ENCODE measurements at places on chromosomes 2 and 18.

GRCh38 chr2:20664071-20664390, 2.9 kb upstream of the GDF7 start:
- no peak for DNase-seq

DNA sequence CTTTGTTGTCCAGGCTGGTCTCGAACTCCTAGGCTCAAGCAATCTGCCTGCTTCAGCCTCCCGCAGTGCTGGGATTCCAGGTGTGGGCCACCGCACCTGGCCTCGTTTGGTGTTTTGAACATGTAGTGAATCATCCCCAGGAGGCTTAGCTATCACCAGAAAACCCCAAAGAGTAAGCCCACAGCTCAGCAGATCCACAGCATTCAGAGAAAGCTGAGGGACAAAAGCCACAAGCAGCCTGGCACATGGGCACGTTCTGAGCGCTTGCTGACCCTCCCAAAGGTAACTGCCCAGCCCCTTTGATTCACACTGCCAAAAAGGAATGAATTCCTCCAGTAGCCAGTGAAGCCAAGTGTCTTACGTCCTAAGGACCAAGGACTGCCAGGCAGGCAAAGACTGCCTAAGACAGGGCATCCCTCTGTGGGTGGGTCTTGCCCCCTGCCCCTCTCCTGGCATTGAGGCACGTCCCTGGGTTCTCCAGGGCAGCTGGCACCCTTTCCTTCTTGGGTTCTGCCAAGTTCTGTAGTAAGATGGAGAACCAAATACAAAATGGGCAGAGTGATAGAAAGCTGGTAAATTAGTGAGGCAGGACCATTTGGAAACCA, 31.7 kb downstream of the MBP start:
- DNase-seq, result no peak

- no peak for DNase-seq
Measured at GRCh38 chr18:9910661-9911060, 3.2 kb upstream of the VAPA start.

DNA sequence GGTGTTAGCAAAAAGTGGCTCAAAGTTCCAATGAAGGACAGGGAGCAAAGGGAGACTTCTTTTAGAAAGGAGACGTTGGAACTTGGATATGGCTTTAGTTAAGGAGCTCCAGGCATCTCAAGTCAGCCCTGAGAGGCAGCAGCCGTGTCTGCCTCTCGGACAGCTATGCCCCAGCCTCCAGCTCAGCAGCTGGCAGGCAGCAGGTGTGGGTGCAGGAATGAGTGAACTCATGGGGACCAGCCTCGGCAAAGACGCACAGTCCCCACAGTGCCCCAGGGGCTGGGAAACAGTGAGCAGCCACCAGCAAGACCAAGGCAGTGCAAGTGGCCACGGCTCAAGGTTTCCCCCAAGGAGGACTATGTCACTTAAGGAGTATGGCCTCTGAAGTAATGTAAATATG, 1.6 kb upstream of the LRRFIP1 start:
- no peak for DNase-seq

DNA sequence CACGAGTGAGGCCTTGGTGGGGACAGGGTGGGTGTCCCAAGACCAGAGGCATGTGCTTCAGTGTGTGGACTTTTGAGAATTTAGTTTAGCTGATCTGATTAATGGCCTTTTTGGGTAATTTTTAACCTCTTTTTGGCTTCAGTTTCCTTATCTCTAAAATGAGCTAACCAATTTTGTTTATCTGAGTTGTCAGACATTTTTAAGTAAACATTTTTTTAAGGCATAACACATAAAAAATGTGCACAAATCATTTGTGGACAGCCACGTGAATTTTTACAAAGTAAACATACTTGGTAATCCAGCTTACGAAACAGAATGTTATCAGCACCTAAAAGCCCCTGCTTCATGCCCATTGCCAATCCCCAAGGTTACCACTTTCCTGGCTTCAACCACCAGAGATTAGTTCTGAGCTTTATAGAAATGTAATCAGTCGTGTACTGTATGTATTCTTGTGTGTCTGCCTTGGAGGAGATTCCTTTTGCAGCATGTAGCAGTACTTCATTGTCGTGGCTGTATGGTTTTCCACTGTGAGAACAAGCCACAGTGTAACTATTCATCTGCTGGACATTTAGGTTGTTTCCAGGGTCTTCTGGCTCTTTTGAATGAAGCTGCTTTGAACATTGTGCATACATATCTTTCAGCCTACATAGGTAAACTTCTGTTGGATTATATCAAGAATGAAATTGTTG, 8.4 kb upstream of the INO80C start:
- no peak for DNase-seq

DNA sequence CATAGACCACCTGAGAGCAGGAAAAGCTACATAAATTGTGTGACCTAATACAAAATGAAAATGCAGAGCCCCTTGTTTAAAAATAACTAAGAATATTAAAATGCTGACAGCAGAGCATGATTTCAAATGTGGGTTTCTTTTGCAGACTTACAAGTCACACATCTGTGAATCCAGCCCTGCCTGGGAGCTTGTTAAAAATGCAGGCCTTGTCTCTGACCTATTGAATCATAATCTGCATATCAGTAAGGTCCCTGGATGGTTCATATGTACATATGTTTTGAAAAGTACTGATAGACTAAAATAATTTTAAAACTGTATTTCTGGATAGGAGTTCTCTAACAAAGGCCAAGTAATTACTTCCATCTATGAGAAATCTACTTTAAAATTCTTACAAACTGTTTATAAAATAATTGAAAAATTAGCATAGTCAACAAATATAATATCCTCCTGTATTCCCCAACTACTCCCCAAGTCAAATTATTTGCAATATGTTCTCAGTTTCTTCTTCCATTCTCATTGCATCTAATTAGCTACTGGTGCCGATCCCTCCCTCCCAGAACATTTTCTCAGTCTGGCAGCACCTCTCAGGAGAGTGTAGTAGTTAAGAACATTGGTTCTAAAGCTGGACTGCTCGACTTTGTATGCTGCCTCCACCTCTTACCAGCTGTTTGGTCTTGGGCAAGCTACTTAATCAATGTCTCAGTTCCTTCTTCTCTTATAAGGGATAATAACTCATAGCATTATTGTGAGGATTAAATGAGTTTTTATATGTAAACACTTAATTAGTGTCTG, 1040.4 kb upstream of the CDH2 start:
- no peak for DNase-seq

GRCh38 chr2:215900843-215901242, 112.5 kb downstream of the MREG start:
- DNase-seq, result no peak

- no peak for DNase-seq
Measured at GRCh38 chr18:62596145-62597005, 73.5 kb downstream of the ZCCHC2 start.

GRCh38 chr18:42914476-42914875, 201.0 kb downstream of the RIT2 start:
- no peak for DNase-seq

GRCh38 chr2:79375817-79376216, 137.0 kb upstream of the CTNNA2 start:
- no peak for DNase-seq

GRCh38 chr2:211084352-211084751, 528.0 kb downstream of the CPS1 start:
- DNase-seq, result no peak

DNA sequence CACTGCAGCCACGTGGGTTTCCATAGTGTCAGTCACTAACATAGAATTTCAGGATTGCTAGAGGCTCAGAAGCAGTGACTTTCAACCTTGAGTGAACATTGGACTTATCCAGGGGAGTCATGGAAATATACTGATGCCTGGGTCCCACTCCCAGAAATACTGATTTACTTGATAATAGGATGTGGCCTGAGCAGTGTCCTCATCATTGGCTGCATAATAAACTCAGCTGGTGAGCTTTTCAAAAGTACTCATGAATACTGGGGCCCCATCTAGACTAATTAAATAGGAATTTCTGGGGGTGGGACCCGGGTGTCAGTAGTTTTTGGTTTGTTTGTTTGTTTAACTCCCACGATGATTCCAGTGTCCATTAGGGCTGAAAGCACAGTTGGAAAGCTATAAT, 141.4 kb downstream of the COL4A4 start:
- DNase-seq, result no peak

DNA sequence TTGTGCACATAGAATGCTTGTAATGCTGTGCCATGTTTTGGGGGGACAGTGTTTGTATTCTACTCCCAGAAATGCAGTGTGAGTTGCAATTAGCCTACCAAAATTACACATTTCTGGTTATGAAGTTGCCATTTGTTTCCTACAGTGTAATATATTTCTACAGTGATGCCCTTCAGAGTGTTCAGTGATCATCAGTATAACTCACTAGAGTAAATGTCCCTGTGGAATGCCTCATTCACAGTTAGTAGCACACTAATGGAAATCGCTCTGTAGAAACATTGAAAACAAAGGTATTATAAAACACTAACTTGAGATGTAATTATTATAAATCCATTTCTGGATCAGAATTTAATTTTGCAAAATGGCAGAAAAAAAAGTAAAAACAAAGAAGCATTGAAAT, 498.7 kb downstream of the PTPRM start:
- no peak for DNase-seq

DNA sequence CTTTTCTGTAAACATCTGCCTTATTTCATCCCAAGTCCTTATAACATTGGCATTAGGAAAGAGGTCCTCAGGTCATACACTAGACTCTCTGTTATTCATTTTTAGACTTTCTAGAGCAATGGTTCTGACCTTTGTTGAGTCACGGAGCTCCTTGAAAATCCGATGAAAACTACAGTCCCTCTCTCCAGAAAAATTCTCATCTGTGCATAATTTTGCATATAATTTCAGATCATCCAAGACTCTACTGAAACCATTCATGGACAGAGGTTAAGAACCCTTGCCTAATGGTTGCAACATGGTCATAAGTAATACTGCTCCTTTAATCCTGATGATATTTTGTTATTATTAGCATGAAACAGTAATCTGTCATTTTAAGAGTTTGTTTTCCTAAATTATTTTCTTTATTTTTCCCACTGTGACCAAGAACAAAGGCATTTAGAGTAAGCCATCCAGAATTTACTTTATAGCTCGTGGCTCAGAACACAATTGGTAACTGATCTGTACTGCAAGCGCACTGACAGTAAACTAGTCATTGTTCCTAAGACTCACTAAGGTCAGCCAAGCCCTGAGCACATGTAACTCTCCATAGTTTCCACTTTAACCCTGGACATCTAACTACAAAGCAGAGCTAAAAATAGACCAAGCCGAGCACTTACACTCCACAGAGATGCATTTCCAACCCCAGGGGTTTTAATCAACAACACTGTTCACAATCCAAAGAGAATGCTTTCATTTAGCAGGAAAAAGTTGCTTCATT, 8.4 kb downstream of the MYOM1 start:
- no peak for DNase-seq

DNA sequence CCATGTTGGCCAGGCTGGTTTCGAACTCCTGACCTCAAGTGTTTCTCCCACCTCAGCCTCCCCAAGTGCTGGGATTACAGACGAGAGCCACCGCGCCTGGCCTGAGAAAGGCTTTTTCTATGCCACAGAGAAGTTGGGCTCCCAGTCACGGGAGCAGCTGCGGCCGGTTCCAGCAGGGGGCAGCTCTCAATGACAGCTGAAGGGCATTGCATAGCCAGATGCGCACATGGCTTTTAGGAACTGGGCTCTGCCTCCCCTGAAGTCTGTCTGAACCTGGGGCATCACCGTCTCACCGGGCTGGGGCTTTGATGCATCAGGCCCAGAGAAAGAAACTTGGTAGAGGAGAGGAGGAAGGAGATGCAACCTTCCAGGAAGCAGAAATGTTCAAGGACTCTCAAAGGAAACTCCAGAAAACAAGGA, 84.2 kb upstream of the LAPTM4A start:
- no peak for DNase-seq

DNA sequence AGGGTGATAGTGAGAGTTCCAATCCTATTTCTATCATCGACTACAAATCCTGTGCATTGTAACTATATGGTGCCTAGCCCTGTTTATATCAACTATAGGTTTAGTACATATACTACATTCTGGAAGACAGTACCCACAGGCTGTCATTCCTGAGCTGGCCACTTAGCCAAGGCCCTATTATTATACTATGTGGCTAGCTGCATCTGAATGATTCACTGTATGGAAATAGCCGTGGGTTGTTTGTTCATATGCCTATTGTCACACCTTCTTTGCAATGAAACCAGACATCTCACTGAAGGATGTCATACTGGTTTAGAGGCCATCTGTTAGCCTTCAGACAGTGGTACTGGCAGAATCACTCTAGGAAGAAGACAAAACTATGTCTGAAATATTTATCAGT, 62.3 kb upstream of the FSIP2 start:
- DNase-seq, result no peak

GRCh38 chr2:219245148-219245898, at the start of the genes GLB1L and STK16:
Gene GLB1L (minus strand): TSS chr2:219245444. CDS start chr2:219243573, 1,871 bp downstream.
Gene STK16 (plus strand): TSS chr2:219245479. CDS start chr2:219246000, 521 bp downstream.
- peak; percentile 79 for DNase-seq

GRCh38 chr18:13543144-13543543, 183.2 kb downstream of the FAM210A start:
- DNase-seq, result no peak

GRCh38 chr2:180385601-180386201, 378.6 kb upstream of the CWC22 start:
- DNase-seq, result no peak

DNA sequence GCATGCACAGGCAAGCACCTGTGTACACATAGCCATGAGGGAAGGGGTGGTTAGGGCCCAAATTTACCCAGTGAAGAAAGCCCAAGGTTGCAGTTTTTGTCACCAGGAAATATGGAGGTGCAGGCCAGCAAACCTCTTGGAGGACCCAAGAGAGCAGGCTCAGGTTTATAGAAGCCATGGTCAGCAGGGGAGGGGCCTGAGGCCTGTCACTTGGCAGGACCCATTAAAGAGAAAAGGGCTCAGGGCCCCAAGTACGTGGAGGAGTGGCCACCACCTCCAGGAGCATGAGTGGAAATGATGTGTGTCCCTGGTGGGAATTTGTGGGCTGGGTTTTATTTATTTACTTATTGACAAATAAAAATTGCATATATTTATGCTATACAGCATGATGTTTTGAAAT, 192.9 kb downstream of the HAUS1 start:
- no peak for DNase-seq

GRCh38 chr18:59232309-59233016, 12.5 kb downstream of the GRP start:
- DNase-seq, result no peak

GRCh38 chr2:136765256-136766072, at the start of gene THSD7B:
Gene THSD7B (plus strand): TSS chr2:136765545. CDS start chr2:136882179, 116,634 bp downstream.
- DNase-seq, result no peak

- no peak for DNase-seq
Measured at GRCh38 chr2:19955544-19956422, 34.1 kb downstream of the WDR35 start.

DNA sequence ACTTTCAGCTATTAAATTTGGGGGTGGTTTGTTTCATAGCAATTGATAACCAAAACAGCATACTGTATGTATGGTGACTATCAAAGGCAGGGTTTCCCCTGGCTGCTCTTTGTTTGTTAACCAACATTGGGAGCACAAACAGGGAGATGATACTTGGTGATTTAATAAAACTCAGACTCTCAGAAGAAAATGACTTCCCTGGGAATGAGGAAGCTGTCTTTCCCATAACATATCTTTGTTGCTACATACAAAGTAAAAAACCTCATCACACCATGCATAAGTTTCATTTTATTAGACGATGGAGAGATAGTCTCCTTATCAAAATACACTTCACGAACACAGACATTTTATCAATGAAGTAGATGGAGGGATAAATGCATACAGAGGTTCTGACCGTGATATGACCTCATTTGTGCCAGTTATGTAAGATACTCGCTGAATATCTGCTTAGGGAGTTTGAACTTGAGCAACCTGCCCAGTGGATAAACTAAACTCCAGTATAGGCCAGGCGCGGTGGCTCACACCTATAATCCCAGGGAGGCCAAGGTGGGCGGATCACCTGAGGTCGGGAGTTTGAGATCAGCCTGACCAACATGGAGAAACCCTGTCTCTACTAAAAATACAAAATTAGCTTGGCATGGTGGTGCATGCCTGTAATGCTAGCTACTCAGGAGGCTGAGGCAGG, 3.8 kb upstream of the NFE2L2 start:
- no peak for DNase-seq
